ENCODE measurements at places on chromosomes 3 and 15. TPM values are rescaled to one million over a fixed set of nuclear protein-coding genes. Genes with fewer than 3 reads are reported as not detected.

Gene ARL13B
- 9.6 TPM for total RNA-seq

Gene CPN2
- total RNA-seq: not detected

DNA sequence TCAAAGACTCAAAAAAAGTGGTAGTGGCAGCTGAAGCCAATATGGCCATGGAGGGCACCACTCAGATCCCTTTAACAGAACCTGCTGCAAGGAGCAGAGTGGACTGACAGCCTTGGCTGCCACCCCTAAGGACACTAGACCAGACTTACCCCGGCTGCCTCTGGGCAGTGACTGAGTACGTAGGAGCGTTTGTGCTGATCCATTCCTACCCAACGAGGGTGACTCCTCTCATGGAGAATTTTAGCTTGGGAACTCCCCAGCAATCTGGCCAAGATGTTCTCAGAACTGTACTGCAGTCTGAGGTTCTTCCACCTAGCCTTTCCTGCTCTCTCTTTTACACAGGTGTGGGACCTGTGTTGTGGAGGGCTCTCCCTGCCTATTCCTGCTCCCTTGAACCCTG, 22.1 kb downstream of the CLEC3B start:
- DNase-seq: no peak

- DNase-seq: peak; percentile 96
Measured at GRCh38 chr3:194141415-194142155, 5.6 kb downstream of the HES1 start.

- no peak for DNase-seq
Measured at GRCh38 chr15:78969687-78970349, 25.0 kb upstream of the CTSH start.

GRCh38 chr3:8239095-8239494, 262.5 kb upstream of the LMCD1 start:
- DNase-seq: no peak

- no peak for DNase-seq
Measured at GRCh38 chr3:2423143-2423542, 324.5 kb downstream of the CNTN4 start.

DNA sequence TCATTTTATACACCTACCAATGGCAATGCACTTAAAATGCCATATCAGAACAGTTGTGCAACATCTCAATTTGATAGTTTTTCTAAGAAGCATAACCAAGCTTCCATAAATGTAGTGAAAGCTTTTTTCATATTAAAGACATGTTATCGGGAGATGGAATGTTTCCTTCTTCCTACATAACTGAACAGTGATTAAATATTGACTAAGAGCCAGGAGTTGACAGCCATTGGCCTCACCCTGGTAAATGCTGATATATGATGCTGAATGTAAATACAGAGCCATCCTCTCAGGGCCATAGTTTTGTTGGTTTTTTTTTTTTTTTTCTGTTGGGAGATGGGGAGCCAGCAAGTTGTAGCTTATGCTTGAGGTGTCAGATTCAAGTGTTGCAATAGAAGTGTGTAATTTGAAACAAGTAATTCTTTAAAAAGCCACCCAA, 203.3 kb upstream of the IL12A start:
- no peak for DNase-seq

- no peak for DNase-seq
Measured at GRCh38 chr3:177689077-177689476, 491.8 kb upstream of the TBL1XR1 start.

- no peak for DNase-seq
Measured at GRCh38 chr15:94080989-94081605, 150.3 kb upstream of the MCTP2 start.

- no peak for DNase-seq
Measured at GRCh38 chr15:62934236-62934971, 108.1 kb upstream of the TPM1 start.

DNA sequence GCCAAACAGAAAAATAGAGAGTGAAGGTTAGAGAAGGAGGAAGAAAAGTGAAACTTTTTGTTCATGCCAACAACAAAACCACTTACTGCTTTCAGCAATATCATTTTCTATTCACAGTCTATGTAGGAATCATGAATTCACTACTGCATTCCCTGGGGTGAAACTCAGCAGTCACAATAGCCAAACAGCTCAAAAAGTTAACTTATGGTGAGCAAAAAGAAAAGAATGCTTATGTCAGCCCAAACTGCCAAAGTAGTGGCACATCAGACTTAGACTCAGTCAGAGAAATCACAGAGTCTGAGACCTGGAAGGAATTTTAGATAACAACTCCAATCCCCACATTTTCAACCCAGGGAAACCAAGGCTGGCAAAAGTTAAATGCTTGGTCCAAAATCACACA, 238.7 kb upstream of the TMCO5A start:
- no peak for DNase-seq

- DNase-seq: no peak
Measured at GRCh38 chr3:181534781-181535221, 176.9 kb upstream of the SOX2 start.

- DNase-seq: no peak
Measured at GRCh38 chr3:22977650-22978289, 225.4 kb upstream of the UBE2E2 start.

DNA sequence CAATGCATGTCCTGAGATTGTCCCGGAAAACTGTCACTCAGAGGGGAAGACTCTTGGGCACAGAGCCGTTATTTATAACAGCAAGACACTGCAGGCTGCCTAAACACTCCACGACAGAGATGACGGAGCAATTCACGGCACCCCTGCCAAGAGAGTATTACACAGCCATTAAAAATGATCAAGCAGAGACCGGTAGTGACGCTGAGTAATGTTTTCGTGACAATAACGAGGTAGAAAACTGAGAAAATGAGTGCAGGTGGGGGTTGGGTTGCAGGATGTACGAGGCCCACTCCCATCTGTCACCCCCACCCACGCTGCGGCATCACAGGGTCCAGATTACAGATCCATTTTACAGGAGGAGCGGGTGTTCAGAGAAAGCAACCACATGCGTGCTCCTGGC, 58.9 kb upstream of the LINGO1 start:
- no peak for DNase-seq

DNA sequence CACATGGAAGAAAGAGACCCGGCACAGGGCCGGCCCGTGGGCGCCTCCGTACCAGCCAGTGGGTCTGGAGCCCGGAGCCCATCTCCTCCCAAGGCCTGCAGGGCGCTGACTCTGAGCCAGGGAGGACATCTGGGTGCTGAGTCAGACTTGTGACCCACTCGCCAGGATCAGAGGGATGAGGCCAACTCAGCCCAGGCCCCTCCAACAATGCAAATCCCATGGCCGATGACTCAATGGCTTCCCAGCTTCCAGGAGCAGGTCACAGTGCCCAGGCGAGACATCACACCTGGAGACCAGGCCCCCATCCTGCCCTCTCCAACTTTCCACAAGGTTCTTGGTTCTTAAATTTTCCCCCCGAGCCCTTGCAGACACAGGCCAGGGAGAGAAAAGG, 95.1 kb downstream of the LRIG1 start:
- peak; percentile 89 for DNase-seq
